Cerebellar nuclear complex (tissue), 1 donor: ENCODE measurements at places on chromosomes 6 and 20.

DNA sequence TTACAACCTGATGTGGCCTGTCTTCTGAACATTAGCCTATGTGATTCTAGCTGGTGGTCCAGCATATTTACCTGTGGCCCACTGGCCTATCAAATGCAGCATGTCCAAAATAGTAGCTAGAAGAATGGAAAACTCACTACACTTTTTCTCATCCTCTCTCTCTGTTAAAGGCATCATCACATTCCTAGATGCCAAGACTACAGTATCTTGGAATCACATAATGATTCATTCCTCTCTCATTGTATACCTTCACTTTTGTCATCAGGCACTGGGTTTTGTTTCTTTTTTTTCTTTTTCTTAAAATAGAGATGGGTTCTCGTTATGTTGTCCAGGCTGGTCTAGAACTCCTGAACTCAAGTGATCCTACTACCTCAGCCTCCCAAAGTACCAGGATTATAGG is 45.0 kb downstream of the FAM83B start:
- DNase-seq = no peak

GRCh38 chr20:50578778-50579165 is 68.6 kb downstream of the PTPN1 start:
- DNase-seq = no peak

DNA sequence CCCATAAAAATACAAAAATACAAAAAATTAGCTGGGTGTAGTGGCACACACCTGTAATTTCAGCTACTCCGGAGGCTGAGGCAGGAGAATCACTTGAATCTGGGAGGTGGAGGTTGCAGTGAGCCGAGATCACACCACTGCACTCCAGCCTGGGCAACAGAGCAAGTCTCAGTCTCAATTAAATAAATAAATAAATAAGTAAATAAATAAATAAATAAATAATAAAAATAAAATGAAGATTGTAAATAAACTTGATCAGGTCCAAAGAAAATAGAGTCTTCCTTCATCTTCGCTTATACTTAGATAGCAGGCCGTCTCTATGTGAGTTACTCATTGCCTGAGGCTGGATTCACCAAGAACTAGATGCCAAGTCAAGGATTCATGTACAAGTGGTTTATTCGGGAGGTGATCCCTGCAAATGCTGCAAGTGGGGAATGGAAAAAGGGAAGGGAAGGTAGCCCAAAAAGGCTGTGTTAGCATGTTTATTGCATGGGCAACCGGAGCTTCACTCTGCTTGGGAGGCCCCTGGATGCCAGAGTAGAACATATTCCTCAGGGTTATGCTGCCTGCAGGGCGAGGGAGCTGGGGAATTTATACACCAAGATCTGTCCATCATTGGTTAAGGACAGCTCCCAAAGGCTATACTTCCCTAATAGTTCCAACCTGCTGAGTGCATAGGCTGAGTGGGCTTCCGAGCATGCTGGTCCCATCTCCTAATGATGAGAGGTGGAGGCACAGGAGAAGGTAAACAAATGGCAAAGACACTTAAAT is 16.3 kb downstream of the PRND start:
- DNase-seq = no peak

DNA sequence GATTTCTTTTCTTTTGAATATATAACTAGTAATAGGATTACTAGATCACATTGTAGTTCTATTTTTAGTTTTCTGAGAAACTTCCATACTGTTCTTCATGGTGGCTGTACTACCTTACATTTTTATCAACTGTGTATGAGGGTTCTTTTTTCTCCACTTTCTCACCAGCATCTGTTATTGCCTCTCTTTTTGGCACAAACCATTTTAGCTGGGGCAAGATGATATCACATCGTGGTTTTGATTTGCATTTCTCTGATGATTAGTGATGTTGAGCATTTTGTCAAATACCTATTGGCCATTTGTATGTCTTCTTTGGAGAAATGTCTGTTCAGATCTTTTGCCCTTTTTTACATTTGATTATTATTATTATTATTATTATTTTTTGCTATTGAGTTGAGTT is 86.1 kb upstream of the TCF21 start:
- DNase-seq = no peak

DNA sequence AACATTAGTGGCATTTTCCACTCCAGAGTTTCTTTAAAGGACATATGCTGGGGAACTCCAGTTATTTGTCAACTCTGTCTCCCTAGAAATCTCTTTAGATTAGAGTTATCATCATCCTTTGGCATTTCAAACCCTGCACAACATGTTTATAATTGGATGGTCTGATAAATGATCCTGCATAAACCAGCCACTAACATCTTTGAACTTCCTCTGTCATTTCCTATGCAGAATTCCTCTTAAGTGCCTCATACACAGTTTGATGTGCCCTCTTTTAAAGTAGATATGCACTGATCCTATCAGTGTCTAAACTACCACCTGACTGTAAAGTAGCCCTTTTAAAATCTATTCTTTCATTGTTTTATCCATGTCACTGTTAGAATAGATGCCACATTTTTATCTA is 306.3 kb upstream of the IRAK1BP1 start:
- no peak for DNase-seq

- DNase-seq = no peak
Measured at GRCh38 chr6:57305107-57305506, 12.3 kb upstream of the PRIM2 start.

DNA sequence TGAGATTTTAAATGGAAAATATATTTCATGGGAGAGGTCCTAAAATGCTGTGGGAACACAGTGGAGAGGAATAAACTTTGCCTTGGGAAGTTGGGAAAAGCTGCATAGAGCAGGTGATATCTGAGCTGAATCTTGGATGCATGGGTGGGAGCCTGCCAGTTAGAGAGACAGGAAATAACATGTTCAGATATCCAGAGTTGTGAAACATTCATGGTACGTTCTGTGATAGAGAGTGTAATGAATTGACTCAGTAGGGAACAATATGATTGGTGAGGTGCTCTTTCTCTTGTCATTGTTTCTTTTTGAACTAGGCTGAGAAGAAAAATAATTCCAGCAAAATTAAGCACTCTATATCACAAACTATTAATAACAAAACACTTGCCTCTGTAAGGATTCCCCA is 72.8 kb downstream of the RPS12 start:
- DNase-seq = no peak

- DNase-seq = no peak
Measured at GRCh38 chr6:32397252-32397920, 9.6 kb downstream of the BTNL2 start.

GRCh38 chr6:138863321-138863720 is 67.4 kb downstream of the ECT2L start:
- no peak for DNase-seq

DNA sequence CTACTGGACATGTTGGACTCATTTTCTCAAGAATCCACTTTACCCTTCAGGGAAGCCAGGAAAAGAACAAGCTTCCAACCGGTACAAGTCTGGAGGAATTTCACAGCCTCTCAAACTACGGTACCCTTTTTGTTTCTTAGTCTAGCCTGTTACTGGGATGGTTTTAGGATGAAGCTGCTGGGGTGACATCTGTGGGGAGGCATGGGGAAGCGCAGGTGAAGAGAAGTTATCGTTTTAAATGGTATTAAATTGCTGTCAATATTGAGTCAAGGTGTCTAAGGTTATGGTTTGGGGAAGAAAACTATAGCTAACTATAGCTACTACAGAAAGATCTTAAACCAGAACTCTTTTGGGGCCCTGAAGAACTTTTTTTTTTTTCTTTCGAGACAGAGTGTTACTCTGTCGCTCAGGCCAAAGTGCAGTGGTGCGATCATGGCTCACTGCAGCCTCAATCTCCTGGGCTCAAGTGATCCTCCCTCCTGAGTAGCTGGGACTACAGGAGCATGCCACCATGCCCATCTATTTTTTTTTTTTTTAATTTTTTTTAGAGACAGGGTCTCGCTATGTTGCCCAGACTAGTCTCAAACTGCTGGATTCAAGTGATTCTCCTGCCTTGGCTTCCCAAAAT is 128.7 kb downstream of the RIN2 start:
- no peak for DNase-seq

DNA sequence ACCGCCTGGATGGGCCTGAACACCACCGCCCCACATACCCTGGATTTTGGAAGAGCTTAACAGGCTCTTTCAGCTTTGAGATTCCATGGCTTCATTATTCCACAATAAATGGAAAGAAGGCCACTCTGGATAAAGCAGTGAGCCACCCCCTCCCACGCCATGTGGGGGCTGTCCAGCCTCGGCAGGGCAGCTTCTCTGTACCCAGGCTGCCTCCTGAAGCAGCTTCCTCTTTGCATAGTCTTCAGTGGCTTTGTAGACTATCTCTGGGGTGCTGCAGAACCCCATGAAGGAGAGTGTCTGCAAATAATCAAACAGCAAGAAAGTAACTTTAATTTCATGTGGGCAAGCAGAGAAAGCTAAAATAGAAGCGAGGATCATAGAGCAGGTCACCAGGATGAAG is 96.6 kb upstream of the NXT1 start:
- DNase-seq = no peak
